ENCODE measurements at places on chromosomes 4 and X. TPM values are rescaled to one million over a fixed set of nuclear protein-coding genes. Genes with fewer than 3 reads are reported as not detected.
A peak's percentile ranks its signal among the peaks of the same experiment; 100 is the strongest.

GRCh38 chr4:105414316-105414715 is 59.5 kb downstream of the PPA2 start:
- H3K4me1 ChIP-seq = no peaks in the 10 kb centered on the region
- no peak for DNase-seq
- peaks cover 38% of the 10 kb centered on the region for H3K36me3 ChIP-seq
- H3K4me3 ChIP-seq = no peak overlapping the region

LANCL3 gene
- total RNA-seq = 0.05 TPM

GUCY1A1 gene
- 0.75 TPM for total RNA-seq

TMSB15B gene
- 36.8 TPM for total RNA-seq

GRCh38 chr4:85659610-85660218 is 184.8 kb downstream of the ARHGAP24 start:
- no peaks in the 10 kb centered on the region for H3K27me3 ChIP-seq
- H3K36me3 ChIP-seq = no peaks in the 10 kb centered on the region
- no peak for DNase-seq
- H3K4me3 ChIP-seq = no peak overlapping the region

HTN3 gene
- not detected for total RNA-seq

GRCh38 chrX:133546441-133546840 is 131.2 kb upstream of the GPC4 start:
- no peaks in the 10 kb centered on the region for H3K4me1 ChIP-seq
- H3K27ac ChIP-seq = no peak overlapping the region
- no peaks in the 10 kb centered on the region for H3K27me3 ChIP-seq
- peaks cover 3% of the 10 kb centered on the region for H3K36me3 ChIP-seq

DNA sequence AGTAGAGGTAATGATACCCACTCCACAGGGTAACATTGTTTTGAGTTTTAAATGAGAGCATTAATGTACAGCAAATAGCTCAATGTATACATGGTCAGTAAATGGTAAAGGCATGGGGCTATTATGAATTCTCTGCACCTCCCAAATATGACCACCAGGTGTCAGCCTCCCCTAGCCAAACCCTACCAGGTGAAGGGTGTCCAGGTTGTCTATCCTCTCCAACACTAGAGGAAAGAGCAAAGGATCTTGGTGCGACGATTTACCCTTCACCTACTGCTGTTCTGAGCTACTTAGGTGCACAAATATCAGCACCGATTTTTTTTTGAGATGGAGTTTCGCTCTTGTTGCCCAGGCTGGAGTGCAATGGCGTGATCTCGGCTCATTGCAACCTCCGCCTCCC is 26.5 kb upstream of the XIAP start:
- no peaks in the 10 kb centered on the region for H3K27me3 ChIP-seq
- no peaks in the 10 kb centered on the region for H3K4me1 ChIP-seq
- no peak overlapping the region for H3K27ac ChIP-seq
- H3K4me3 ChIP-seq = no peak overlapping the region
- peaks cover 9% of the 10 kb centered on the region for H3K36me3 ChIP-seq

POF1B gene
- total RNA-seq = not detected

- H3K4me1 ChIP-seq = peaks cover 6% of the 10 kb centered on the region
- no peak for DNase-seq
- no peaks in the 10 kb centered on the region for H3K27me3 ChIP-seq
- no peak overlapping the region for H3K27ac ChIP-seq
- H3K4me3 ChIP-seq = no peak overlapping the region
These were observed 724.8 kb upstream of the MAGEB2 start for GRCh38 chrX:29490606-29491005.

EXOC1L gene
- not detected for total RNA-seq

MAGEA10 gene
- not detected for total RNA-seq

DNA sequence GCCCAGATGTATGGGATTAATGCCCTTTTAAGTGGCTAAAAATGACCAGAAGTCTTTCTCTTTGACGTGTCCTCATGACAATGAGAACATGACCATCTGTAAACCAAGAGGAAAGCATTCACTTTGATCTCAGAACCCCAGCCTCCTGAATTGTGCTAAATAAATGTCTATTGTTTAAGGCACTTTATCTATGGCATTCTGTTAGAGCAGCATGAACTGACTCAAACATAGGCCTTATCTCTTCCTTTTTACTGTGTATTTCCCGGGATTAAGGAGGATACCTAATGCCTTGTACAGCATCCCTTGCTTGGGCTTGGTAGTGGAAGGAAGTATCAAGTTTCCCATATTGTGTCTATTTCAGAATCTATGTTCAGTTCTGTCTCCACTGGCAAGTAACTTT is 47.2 kb upstream of the HS3ST1 start:
- H3K4me1 ChIP-seq = peaks cover 3% of the 10 kb centered on the region
- H3K4me3 ChIP-seq = no peak overlapping the region
- DNase-seq = no peak
- H3K36me3 ChIP-seq = peaks cover 2% of the 10 kb centered on the region

TBC1D8B gene
- 1.1 TPM for total RNA-seq

- H3K36me3 ChIP-seq = no peaks in the 10 kb centered on the region
- H3K4me3 ChIP-seq = no peak overlapping the region
- H3K27me3 ChIP-seq = no peaks in the 10 kb centered on the region
- peak; percentile 55 for DNase-seq
- H3K27ac ChIP-seq = no peak overlapping the region
- H3K4me1 ChIP-seq = peaks cover 19% of the 10 kb centered on the region
These were observed 6.5 kb downstream of the ZNF185 start for GRCh38 chrX:152904151-152905080.

DNA sequence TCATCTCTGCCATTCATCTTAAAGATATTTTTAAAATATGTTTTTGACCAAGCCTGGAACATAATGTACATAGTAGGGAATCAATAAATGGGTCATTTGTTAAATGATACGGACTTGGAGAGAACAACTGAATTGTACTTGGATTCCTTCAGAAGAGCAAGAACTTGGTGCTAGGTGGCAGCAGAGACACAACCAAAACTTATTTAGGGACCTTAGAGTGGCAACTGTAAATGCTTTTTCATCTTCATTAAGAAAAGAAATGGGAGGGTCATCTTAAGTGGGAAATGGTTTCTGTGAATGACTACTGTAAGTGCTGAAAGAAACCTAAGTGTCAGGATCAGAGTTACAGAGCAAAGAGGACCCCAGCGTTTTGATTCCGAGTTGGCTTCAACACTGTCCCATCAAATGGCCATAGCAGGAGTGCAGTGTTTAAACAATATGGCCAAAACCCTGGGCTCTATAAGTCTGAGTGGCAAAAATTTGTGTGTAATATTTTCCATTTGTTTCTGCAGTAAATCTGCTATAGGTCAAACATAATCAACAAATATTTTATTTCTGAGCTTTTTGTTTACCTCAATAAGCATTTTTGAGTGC is 213.6 kb downstream of the PALLD start:
- H3K4me3 ChIP-seq = no peak overlapping the region
- no peaks in the 10 kb centered on the region for H3K4me1 ChIP-seq
- DNase-seq = no peak
- peaks cover 7% of the 10 kb centered on the region for H3K36me3 ChIP-seq

DNA sequence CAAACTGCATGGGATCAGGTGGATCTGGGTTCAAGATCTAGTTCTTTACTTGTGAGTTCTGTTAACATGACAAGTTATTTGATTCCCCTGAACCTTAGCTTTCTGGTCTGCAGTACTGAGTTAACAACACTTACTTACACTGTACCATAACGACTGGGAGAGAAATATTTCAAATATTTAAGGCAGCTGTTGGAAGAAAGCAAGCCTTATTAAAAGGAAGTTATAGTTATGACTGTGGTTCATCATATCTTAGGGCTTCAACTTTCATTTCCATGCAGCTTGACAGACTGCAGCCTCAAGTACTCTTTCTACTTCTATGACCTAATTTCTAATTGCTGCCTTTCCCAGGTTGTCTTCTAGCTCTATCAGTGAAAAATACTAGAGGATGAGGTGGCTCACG is 40.0 kb upstream of the PDGFRA start:
- no peaks in the 10 kb centered on the region for H3K4me1 ChIP-seq
- H3K27me3 ChIP-seq = peaks cover 3% of the 10 kb centered on the region
- no peak for DNase-seq
- no peak overlapping the region for H3K27ac ChIP-seq
- no peak overlapping the region for H3K4me3 ChIP-seq
- H3K36me3 ChIP-seq = no peaks in the 10 kb centered on the region

HSD17B10 gene
- 135 TPM for total RNA-seq

FRMPD3 gene
- 1.8 TPM for total RNA-seq

DNA sequence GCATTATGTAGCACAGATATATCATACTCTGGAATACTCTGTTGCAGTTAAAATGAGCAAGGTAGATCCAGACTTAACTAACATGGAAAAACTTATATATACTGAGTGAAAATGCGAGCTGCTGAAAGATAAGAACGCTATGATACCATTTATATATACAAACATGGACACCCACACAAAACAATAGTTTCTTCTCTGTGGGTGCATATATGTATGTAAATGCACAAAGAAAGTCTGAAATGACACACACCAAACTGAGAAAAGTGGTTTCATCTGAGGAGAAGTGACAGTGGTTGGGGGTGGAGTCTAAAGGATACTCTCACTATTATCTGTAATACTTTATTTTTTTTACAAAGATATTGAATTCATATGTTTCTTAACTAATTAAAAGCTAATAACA is 12.2 kb upstream of the FGF2 start:
- no peak overlapping the region for H3K4me3 ChIP-seq
- no peaks in the 10 kb centered on the region for H3K27me3 ChIP-seq
- DNase-seq = no peak
- H3K4me1 ChIP-seq = peaks cover 5% of the 10 kb centered on the region
- H3K27ac ChIP-seq = no peak overlapping the region

XAGE1A gene
- total RNA-seq = not detected

GRCh38 chr4:139501927-139502899 is 48.3 kb downstream of the RAB33B start:
- H3K4me3 ChIP-seq = no peak overlapping the region
- no peaks in the 10 kb centered on the region for H3K27me3 ChIP-seq
- H3K4me1 ChIP-seq = peaks cover 21% of the 10 kb centered on the region
- H3K36me3 ChIP-seq = peaks cover 3% of the 10 kb centered on the region

RBM47 gene
- 0.48 TPM for total RNA-seq

- no peaks in the 10 kb centered on the region for H3K4me1 ChIP-seq
- DNase-seq = no peak
- H3K36me3 ChIP-seq = no peaks in the 10 kb centered on the region
- no peak overlapping the region for H3K27ac ChIP-seq
- no peak overlapping the region for H3K4me3 ChIP-seq
These were observed 21.3 kb downstream of the ZNF330 start for GRCh38 chr4:141241986-141242385.

HPSE gene
- 0.32 TPM for total RNA-seq

DNA sequence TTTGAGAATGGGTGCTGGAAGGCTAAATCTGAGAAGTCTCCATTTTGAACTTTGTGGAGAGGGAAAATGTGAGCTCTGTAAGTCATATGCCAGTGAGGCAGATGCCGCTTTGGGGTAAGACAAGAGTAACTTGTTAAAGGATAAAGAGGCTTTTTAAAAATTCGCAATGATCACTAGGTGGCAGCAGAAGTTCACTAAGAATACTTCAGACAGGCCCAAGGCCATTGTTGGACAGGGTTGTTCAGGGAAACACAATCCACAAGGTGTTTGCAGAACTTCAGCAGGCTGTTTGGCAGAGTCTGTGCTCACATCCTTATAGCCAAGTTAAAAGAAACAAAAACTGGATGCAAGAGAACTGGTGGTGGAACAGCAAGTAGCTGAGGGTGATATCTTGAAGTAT is 13.7 kb upstream of the PIGA start:
- peaks cover 8% of the 10 kb centered on the region for H3K4me1 ChIP-seq
- DNase-seq = peak; percentile 48
- no peak overlapping the region for H3K4me3 ChIP-seq
- H3K27ac ChIP-seq = no peak overlapping the region
- H3K36me3 ChIP-seq = no peaks in the 10 kb centered on the region
- no peaks in the 10 kb centered on the region for H3K27me3 ChIP-seq

- no peaks in the 10 kb centered on the region for H3K4me1 ChIP-seq
- no peak overlapping the region for H3K4me3 ChIP-seq
- no peaks in the 10 kb centered on the region for H3K36me3 ChIP-seq
- H3K27me3 ChIP-seq = no peaks in the 10 kb centered on the region
- no peak overlapping the region for H3K27ac ChIP-seq
These were observed 68.8 kb downstream of the IL15 start for GRCh38 chr4:141705048-141705746.

- H3K36me3 ChIP-seq = no peaks in the 10 kb centered on the region
- no peak overlapping the region for H3K4me3 ChIP-seq
- H3K27ac ChIP-seq = no peak overlapping the region
- H3K27me3 ChIP-seq = no peaks in the 10 kb centered on the region
- H3K4me1 ChIP-seq = peaks cover 22% of the 10 kb centered on the region
These were observed 74.8 kb upstream of the PACRGL start for GRCh38 chr4:20625426-20625825.

CNGA1 gene
- total RNA-seq = not detected

DNA sequence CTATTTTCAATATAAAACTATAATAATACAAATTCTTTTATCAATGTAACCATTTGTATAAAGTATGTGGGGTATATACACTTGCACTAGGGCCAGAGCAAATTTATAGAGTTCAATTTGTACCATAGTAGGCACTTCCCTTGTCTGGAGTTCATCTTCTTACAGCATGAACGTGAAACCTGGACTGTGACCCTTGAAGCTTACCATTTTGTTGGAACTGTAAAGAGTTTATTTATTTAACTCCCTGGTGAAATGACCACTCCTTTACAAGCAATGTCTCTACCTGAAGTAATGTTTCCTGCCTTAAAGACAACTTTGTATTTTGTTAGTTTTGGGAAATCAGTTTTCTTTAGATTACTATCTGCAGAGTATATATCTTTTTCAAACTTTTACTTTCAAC is 188.2 kb downstream of the ARAP2 start:
- no peak overlapping the region for H3K4me3 ChIP-seq
- no peak overlapping the region for H3K27ac ChIP-seq
- H3K4me1 ChIP-seq = no peaks in the 10 kb centered on the region
- H3K27me3 ChIP-seq = no peaks in the 10 kb centered on the region

STAG2 gene
- total RNA-seq = 70.7 TPM

TNIP3 gene
- total RNA-seq = not detected

DNA sequence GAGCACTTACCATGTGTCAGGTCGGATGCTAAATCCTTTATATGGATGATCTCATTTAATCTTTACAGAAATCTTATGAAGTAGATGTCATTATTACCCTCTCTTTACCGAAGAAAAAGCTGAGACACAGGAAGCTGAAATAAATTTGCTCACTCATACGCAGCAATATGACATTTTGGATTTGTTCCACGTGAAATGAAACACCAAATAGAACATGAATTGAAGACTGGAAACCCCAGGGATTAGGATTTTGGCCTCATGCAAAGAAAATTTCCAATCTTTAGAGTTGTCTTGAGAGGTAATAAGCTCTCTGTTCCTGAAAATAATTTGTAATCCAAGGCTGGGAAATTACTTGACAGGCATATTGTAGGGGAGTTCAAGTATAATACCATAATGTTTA is 354.4 kb upstream of the CLNK start:
- H3K36me3 ChIP-seq = no peaks in the 10 kb centered on the region
- H3K27ac ChIP-seq = no peak overlapping the region

DNA sequence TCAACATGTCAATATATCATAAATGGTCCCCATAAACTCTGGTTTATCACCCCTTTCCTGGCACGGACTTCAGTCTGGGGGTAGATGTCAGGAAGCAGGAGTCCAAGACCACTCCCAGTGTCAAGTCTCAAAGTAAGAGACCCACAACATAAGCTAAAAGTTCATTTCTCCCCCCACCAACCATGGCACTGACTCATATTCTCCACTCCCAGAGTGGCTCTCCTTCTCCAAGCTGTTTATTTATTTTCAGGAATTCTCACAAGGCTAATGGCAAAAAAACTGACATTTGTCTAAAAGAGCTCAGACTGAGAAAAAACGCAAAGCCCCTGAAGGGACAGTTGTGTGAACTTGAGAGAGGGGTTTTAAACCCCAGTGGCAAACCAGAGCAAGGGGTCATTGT is 217.0 kb downstream of the RAB28 start:
- DNase-seq = no peak
- no peak overlapping the region for H3K4me3 ChIP-seq
- no peaks in the 10 kb centered on the region for H3K27me3 ChIP-seq
- H3K4me1 ChIP-seq = peaks cover 29% of the 10 kb centered on the region
- H3K27ac ChIP-seq = no peak overlapping the region
- H3K36me3 ChIP-seq = peaks cover 10% of the 10 kb centered on the region

Measured in neural crest cell (in vitro differentiated cells).